ENCODE measurements at places on chromosomes 6 and 20.

DNA sequence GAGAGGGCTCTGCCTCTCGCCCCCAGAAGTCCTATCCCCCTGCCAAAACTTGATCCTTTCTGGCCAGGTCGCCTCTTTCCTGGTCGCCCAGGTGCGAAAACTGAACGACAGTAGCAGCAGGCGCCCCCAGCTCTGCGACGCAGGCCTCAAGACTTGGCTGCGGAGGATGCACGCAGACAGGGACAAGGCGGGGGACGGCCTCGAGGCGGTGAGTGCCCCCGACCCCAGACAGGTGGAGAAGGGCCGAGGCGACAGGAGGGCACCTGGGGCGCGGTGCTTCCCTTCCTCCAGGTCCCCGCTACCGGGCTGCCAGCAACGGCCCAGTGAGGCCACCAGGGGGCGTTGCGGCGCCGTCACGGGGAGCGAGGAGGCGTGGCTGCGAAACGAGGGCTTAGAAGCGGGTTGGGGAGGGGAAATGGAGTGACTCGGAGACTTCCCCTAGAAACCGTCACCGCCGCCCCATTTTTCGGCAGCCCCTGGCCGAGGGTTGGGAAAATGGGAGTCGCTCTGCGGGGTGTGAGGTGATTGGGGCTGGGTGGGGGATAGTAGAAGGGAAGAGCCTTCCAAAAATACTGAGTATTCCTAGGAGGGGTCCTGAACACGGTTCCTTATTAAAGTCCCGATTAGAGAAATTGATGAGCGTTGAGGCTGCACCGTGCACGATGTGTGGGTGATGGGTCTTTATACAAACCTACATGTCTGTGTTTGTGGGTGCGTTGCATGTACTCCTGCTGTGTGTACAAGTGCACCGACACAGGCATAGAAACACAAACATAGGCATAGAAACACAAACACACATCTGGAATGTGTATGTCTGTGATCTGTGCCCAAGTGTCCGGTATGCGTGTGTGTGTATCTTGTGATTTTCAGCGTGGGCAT lies 44.6 kb downstream of the ARHGAP40 start:
- peak; percentile 82 for DNase-seq

GRCh38 chr20:36886859-36887751 lies 11.2 kb downstream of the TLDC2 start:
- DNase-seq, result peak; percentile 76

- no peak for DNase-seq
Measured at GRCh38 chr6:104409913-104410312, 449.8 kb downstream of the HACE1 start.

DNA sequence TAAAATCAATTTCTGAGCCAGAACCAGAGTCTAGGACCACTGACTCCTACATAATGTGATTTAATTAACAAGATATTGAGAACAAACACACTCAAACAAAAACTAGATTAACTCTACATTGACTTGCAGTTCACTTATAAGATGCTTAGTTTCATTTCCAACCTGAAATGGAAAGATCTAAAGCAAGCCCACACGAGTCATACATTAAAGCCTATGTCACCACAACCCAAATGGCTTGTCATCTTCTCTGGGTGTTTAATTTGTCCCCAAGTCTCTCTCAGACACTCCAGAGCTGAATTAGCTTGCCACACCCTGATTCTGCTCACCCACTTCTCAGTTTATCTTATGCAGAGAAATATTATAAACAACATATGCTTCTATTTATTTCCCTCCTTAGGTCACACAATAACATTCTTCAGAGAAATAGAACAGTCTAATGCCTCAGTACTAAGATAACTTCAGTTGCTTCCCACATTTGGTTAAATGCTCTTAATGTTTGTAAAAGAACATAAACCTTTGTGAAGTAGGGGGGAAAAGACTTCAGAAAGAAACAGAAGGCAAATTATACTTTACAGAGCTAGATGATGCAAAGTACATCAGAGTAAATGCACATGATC lies 8.8 kb upstream of the FBXO30 start:
- no peak for DNase-seq

- DNase-seq, result no peak
Measured at GRCh38 chr6:24752917-24753492, 21.7 kb upstream of the GMNN start.

GRCh38 chr20:36312724-36313441 lies 6.7 kb downstream of the DLGAP4 start:
- DNase-seq, result no peak

DNA sequence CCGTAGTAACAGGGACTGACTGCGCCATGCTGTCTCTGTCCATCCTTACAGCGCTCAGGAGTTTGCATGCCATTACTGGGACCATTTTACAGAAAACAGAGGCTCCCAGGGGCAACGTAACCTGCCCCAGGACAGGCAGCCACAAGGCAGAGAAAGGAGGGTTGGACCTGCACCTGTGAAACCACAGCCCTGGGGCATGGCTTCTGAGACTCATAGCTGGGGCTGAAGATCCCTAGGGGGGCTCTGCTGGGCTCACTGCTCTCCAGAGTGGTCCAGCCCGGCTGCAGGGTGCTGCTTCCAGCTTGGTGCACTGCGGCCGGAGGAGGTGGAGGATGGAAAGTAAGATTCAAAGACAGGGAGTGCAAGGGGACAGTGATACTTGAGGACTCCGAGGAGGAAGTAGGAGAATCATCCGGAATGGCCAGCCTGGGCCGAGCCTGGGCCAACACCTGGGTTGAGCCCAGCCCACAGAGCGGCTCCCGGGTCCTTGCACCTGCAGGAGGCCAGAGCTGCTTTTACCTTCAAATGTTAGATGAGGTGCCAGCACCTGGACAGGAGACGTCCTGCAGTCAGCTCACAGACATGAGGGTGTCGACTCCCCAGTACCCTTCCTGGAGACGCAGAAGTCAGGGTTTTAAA lies 183.2 kb downstream of the CDH4 start:
- DNase-seq, result no peak

DNA sequence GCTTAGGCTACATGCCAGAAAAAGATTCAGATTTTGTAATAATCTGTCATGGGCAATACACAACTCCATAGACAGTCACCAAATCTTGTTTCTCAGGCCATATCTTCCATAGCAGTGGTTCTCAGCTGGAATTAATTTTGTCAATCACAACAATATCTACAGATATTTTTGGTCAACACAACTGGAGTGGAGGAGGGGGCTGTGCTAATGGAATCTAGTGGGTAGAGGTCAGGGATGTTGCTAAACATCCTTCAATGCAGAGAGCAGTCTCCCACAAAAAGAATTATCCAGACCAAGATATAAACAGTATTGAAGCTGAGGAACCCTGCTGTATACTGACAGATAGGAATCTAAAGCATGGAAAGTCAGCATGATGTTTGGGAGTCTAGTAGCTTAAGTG lies 174.6 kb downstream of the UBE3D start:
- DNase-seq, result no peak

- DNase-seq, result no peak
Measured at GRCh38 chr6:37535759-37536490, 36.2 kb upstream of the CCDC167 start.

DNA sequence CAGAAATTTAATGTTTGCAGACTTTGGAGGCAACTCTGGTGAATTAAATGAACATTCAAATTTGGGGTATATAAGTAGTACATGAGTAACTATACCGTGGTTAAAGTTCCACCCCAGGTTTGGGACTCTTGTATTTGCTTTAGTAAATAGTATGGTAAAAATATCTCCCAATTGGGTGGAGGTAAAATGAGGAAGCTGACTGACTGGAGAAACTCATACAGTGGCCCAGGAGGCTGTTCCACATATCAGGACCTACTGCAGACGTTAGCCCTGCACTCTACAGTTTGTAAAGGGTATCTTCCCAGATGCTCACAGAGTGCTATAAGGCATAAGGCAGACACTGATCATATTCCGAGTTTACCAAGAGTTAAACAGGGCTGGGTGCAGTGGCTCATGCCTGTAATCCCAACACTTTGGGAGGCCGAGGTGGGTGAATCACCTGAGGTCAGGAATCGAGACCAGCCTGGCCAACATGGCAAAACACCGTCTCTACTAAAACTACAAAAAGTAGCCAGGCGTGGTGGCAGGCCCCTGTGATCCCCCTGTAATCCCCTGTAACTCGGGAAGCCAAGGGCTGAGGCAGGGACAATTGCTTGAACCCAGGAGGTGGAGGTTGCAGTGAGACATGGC lies 53.7 kb downstream of the CPXM1 start:
- no peak for DNase-seq

- no peak for DNase-seq
Measured at GRCh38 chr6:20790032-20790791, 256.0 kb downstream of the CDKAL1 start.

- DNase-seq, result no peak
Measured at GRCh38 chr6:127277878-127278843, 11.5 kb downstream of the RNF146 start.

All from activated CD4-positive, alpha-beta T cell treated with anti-CD3 and anti-CD28 coated beads for 24 hours (primary cell).